Left ventricle myocardium superior (tissue), 1 donor: ENCODE measurements at places on chromosomes 5 and 9.

- DNase-seq = peak; percentile 80
These were observed 1.3 kb downstream of the MOB3B start for GRCh38 chr9:27528076-27528885.

DNA sequence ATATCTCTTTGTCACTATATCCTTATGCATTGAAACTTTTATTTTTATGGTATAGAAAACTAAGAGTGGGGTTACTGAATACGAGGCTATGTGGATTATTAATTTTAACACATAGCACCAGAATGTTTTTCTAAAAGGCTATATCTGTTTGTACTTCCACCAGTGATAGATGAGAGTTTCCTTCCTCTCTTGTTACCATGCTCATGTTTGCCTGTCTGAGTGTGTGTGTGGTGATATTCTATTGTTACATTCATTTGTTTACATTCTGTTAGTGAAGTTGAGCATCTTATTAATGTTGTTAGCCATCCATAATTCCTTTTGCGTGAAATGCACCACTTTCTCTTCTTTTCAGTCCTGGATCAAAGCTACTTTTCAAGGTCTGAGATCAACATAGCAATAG lies 54.1 kb upstream of the ALDH1A1 start:
- no peak for DNase-seq

- no peak for DNase-seq
These were observed 32.5 kb downstream of the C9orf152 start for GRCh38 chr9:110175275-110175968.

GRCh38 chr9:84779883-84780282 lies 110.4 kb downstream of the NTRK2 start:
- no peak for DNase-seq

DNA sequence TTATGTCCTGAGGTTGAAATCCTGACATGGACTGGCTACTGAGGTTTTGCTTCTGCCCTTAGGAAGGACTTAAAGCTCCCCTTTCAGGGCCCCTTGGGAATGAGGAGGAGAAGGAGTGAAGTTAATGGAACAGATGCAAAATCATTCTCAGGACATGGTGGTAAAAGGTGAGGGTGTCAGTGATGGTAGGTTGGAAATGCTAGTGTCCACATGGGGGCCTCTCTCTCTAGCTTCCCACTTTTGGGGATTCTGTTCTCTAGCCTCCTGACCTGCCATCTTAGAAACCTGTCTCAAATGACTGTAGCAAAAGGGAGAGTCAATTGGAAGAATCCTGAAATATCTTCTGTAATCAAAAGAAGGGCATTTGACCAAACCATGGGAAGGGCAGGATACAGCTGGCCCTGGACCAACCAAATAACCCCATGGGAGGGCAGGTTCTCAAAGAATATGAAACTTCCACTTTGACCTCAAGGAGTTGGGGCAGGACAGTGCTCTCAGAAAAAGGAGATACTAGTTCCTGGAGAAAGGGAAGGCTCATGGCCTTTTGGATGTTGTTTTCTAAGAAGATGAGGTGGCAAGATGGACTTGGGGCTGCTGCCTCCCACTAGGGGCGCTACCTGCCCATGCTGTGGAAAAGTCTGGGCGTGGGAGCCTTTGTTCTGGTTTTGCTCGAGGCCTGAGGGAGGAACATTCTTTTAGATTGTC lies 21.2 kb upstream of the MLANA start:
- DNase-seq = no peak

- DNase-seq = no peak
These were observed 106.4 kb downstream of the AUH start for GRCh38 chr9:91255327-91255726.

- no peak for DNase-seq
These were observed 10.4 kb downstream of the TNIP1 start for GRCh38 chr5:151070449-151070848.

DNA sequence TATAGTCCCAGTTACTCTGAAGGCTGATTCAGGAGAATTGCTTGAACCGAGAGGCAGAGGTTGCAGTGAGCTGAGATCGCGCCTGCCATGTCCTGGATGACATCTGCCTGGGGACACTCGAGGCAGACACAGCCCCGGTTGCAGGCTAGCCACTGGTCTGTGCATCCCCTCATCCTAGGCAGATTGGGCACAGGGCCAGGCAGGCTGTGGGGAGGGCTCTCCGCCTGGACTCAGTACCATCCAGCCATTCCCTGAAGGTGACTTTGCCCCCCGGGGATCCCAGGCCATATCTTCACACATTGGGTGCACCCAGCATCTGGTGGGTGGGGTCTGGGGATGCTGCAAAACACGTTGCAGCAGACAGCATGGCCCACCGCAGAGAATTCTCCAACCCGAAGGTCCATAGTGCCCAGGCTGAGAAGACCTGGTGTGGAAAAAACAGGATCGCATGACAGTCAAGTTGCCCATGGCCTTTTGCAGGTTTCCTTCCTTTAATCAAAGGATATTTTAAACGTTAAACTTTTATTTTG lies 50.9 kb upstream of the SUSD3 start:
- DNase-seq = no peak

GRCh38 chr9:95528908-95529502 lies 12.2 kb upstream of the PTCH1 start:
- no peak for DNase-seq

DNA sequence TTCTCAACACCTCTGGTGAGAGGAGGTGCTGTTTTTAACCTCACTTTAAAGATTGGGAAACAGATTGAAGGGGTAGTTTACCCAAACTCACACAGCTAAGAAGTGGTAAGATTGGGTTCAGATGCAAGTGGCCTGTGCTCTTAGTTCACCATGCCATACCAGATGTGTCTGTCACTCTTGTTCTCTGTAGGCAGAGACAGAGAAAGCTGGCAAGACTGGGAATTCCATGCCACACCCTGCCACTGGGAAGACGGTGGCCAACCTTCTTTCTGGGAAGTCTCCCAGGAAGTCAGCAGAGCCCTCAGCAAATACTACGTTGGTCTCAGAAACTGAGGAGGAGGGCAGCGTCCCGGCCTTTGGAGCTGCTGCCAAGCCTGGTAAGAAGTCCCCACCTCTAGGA lies 11.0 kb downstream of the TCOF1 start:
- DNase-seq = no peak

DNA sequence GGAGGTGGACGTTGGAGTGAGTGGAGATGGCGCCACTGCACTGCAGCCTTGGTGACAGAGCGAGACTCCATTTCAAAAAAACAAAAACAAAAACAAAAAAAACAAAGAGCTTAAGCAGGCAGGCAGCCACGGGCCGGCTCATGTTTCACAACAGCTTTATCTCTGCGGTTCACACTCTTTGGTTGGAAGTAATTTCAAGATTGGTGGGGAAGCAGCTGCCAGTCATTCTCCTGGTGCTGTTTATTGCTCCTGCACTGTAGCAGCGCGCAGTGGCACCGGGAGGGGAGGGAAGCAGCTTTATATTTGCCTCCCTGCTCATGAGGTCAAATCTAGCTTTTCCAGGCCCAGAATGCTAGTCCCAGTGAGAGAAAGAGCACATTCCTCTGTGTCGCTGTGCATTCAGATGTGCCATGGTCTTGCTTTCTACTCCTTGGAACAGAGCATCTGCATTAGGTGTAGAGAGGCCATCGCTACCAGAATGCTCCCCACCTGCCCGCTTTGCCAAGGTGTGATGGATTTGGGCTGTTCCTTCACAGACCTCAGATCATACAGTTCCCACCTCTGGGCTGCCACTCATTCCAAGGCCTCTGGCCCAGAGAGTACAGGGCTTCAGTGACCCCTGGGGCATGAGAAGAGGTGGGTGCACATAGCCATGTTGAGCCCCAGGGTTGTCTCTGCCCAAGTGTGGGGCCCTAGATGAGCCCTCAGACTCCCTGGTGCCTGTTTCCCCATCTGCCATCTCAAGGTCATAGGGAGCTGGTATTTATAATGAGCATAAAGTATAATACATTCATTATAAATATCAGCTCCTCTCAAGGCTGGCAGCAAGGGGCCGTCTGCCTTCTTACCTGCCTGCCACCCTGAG lies 270.4 kb downstream of the MED10 start:
- DNase-seq = no peak

DNA sequence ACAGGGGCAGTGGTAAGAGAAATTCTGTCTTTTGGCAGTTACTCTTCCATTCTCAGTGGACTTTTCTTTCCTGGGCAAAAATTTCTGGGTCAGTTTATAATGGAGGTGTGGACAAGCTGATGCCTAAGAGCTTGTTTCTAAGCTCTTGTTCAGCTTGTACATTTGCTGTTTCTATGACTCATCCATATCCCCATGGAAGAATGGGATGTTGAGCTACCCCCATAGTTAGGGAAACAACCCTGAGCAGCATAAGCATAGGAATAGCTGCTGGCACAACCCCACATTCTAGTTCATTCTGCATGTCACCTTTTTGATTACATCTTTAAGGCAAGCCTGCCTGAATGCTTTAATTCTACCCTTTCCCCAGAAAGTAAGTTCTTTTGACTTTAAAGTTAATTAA lies 173.3 kb downstream of the PSAT1 start:
- DNase-seq = no peak

GRCh38 chr5:72040513-72040912 lies 66.8 kb upstream of the MAP1B start:
- DNase-seq = no peak

- DNase-seq = peak; percentile 43
These were observed 75.8 kb downstream of the GOLPH3 start for GRCh38 chr5:32098291-32098690.

GRCh38 chr9:19441730-19442129 lies 32.9 kb downstream of the ACER2 start:
- no peak for DNase-seq

GRCh38 chr9:98925956-98926355 lies 17.8 kb upstream of the COL15A1 start:
- DNase-seq = no peak

GRCh38 chr5:41637424-41637823 lies 127.0 kb upstream of the PLCXD3 start:
- DNase-seq = no peak

DNA sequence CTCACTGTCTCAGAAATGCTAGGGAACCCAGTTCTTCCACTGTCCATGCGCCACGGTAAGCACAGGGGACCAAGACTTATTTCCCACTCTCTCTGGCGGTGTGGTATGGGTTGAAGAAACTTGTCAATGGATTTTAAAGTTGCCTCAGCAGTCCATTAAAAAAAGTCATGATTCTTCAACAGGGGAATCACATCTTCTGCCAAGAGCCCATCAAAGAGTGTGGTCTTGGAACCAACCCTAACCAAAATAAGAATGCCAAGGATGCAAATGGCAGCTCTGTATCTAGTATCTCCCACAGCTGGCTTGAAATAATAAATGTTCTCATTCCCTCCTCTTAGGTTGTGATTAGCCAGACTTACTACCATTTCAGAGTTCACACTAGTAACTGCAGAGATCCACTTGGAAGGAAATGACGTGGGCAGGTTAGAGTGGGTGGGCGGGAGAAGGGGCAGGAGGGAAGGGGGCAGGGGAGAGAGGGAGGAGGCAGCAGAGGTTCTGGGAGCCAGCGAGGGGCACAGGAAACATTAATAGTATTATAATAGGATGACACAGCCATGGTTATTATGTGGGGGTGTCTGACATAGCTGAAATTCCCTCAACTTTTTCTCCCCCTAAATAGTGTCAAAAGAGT lies 17.6 kb downstream of the PTCH1 start:
- no peak for DNase-seq

GRCh38 chr5:59038798-59039295 lies 456.0 kb downstream of the RAB3C start:
- no peak for DNase-seq

- DNase-seq = no peak
These were observed 271.5 kb downstream of the ARRDC3 start for GRCh38 chr5:91111473-91112238.

DNA sequence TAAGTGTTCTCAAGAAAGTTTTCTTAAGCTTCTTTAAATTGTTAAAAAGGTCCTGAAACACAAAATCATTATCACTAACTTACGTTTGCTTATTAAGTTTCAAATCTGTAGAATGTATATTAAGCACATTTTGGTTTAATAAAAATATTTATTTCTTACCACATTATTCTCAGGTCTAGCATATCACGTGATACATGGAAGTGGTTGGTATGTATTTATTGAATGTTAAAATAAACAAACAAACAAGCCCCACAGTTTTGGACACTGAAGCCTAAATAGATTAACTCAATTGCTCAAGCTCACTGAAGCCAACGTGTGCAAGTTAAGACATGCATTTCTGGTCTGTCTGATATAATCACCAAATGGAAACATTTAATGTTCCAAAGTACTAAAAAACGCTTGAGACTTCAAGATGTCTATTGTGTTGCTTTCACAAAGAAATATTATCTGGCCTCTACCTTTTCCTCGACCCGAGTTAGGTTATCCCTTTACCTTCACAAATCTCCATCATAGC lies 1136.9 kb downstream of the TAF11L14 start:
- DNase-seq = no peak

DNA sequence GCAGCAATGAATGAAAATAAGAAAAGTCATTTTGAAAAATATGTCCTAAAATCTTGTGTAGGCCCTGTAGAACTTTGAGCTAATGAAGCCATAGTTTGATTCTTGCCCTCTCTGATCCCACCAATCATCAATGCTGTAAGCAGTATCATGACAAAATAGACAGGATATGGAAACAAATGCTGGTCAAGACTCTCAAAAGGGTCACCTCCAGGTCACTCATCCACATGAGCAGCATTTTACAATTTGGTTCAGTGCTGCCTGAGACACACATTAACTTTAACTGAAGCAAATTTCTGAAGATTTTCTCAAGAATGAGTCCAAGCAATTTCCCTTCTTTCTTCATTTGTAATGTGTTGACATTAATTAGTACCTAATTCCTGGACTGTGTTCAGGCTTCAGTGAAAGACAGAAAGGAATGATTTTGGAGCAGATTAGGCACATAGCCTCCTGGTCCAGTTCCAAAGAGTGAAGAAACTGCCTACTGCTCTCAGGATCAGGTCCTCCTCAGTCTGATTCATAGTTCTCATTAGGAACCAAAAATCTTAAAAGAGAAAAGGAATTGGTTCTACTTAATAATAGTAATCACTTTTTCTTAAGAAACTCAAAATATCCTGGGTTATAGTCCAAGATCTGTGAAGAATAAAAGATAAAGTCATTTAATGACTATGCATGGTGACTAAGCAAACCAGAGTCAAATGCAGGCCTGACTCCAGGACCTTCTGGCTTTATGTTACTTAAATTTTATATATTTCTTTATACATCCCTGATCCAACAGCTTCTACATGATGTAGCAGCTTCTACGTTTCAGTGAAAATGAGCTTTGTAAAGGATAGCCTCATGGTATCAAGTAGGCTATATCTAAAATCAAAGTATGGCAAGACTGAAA lies 192.1 kb upstream of the RGMB start:
- no peak for DNase-seq
